ENCODE measurements at places on chromosomes 11 and 22.

- DNase-seq = no peak
These were observed 28.0 kb downstream of the OR5B17 start for GRCh38 chr11:58330861-58331260.

- DNase-seq = no peak
These were observed 55.8 kb downstream of the MS4A13 start for GRCh38 chr11:60570970-60571369.

GRCh38 chr11:12134236-12134585, 23.8 kb downstream of the MICAL2 start:
- no peak for DNase-seq

GRCh38 chr11:124394408-124394807, 4.4 kb downstream of the OR8B3 start:
- no peak for DNase-seq

DNA sequence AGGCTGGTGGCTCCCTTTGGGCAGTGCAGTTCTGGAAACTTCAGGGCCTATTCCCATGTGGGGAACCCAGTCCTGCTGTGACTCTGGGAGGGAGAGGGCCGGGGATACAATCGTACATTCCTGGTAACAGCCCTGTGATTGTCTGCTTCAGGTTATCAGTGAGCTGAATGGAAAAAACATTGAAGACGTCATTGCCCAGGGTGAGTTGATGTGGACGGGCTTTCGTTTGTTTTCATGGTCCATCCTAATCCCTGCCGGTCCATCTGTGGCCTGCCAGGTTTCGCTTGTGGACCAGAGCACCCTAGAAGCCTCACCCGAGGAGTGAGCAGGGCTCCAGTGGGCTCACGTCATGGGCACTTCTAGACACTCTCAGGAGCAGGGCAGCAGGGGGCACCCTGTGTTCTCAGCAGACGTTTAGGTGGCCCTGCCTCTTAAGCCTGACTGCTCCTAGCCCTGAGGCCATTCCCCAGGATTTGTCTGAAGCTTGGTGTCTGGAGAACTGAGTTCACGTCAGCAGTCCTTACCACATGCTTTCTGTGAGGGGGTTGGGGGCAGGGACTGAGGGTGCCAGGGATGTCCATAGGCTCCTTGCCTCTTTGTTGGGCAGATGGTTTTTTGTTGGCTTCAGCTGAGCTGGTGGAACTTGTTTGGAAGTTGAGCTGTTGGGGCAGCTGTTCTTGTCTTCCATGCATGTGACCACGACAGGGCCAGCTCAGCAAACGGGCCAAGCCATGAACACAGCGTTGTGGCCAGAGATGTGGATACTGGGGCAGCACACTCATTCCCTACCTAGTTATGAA, 1.9 kb downstream of the RPLP2 start:
- DNase-seq = peak; percentile 23

All from activated CD4-positive, alpha-beta T cell treated with anti-CD3 and anti-CD28 coated beads, Interleukin-2, Interleukin-6, amounts not matched to agents 100 ng/mL and 50 ng/mL, durations not matched to agents 16 hours and 8 hours (primary cell).